NCI-H1048 (cell line): ENCODE measurements at places on chromosomes 3 and 15.

DNA sequence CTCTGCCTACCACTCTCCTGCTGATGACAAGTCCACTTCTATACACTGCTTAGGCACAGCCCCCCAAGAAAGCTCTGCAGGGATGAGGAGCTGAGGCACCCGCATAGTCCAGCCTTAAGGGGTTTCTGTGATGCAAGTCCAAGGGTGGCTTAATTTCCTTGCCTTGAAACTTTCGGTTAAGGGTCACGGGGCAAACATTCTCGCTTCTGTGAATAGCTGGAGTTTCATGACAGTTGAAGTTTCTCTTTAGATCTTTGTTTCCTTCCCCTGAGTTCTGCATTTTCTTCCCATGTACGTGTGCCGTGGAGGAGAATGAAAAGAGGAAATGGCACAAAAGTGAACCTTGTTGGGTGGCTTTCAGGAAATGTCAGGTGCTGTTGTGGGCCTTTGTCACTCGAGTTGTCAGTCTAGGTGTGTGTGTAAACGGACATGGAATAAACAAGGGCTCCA is 7.0 kb downstream of the GPR160 start:
- no peak for DNase-seq

- no peak for DNase-seq
Observed at GRCh38 chr15:87080547-87080946, 1000.9 kb downstream of the AGBL1 start.

- DNase-seq, result no peak
Observed at GRCh38 chr3:135083179-135083578, 288.1 kb downstream of the EPHB1 start.

GRCh38 chr3:171317171-171317570 is 143.0 kb downstream of the TNIK start:
- no peak for DNase-seq

- DNase-seq, result no peak
Observed at GRCh38 chr3:187327845-187328244, 36.3 kb upstream of the MASP1 start.

DNA sequence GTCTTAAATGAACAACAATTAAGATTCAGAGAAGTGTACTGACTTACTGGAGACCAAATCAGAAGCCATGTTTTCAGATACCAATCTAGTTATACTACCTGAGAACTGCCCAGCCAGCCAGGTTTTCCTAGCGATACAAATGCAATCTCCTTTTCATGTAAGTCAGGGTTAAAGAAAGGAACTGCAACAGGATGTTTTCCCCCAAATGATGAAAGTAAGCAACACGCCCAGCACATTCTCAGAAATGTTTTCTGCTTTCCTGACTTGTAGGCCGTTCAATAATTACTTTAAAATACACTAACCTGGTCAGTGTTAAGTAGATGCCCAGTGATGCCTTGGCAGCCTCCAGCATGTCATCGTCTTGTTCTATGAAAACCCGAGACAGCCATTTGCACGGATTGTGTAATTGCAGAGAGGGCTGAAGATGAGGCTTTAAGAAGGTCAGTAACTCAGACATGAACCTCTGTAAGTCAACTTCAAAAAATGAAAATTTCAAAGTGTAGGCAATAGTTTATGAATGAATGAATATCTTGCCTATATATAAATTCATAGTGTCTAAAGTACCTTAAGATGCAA is 30.3 kb downstream of the LINS1 start:
- DNase-seq, result no peak

- no peak for DNase-seq
Observed at GRCh38 chr15:41995476-41995855, 23.1 kb upstream of the EHD4 start.
